ENCODE measurements at places on chromosomes 4 and X.

DNA sequence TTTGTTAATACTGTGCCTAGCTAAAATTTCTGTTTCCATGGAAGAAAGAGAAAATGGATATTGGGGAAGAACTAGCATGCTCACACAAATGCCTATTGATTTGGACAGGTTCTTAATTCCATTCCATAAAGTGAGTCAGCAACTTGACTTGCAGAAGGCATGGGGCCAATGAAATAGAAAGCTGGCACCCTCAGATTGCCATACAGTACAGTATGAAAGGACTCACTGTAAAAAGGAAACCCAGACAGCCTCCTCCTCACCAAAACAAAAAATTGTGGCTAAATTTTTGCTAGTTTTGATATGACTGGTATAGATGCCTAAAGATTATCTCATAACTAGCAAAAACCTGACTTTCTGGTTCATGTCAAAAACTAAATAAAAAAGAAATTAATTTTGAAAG, 11.2 kb upstream of the TAB3 start:
- no peak for DNase-seq

DNA sequence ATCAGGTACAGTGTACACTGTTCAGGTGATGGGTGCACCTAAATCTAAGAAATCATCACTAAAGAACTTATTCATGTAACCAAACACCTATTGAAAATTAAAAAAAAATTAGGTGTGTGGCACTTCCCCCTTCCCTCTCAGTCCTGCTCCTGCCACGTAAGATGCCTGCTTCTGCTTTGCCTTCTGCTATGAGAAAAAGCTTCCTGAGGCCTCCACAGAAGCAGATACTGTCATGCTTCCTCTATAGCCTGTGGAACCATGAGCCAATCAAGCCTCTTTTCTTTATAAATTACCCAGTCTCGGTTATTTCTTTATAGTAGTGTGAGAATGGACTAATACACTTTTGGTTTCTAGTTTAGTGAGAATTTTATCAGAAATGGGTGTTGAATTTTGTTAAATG, 459.8 kb upstream of the DIPK2B start:
- DNase-seq: no peak

GRCh38 chr4:5930876-5931275, 38.0 kb upstream of the CRMP1 start:
- DNase-seq: no peak

GRCh38 chrX:132406106-132406505, 82.7 kb downstream of the MBNL3 start:
- no peak for DNase-seq

- no peak for DNase-seq
Measured at GRCh38 chrX:70026112-70026850, 23.5 kb downstream of the AWAT2 start.

DNA sequence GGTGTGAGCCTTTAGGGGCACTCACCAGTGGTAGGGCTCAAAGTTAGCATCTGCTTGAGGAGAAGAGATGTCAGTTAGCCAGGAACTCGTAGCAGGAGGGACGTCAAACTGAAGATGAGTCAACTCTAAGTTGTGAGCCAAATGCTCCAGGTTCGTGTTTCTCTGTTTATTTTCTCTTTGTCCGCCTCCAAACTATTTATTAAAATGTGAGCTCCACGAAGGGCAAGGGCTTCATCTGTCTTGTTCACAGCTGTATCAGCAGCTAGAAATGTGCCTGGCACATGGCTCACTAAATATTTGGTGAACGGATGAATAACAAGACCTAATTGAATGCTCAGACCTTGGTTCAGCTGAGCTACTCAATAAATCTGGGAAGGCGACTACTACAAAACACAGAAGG, 248.9 kb downstream of the BCOR start:
- no peak for DNase-seq

GRCh38 chr4:190015538-190016368, 11.3 kb downstream of the FRG2 start:
- DNase-seq: no peak

DNA sequence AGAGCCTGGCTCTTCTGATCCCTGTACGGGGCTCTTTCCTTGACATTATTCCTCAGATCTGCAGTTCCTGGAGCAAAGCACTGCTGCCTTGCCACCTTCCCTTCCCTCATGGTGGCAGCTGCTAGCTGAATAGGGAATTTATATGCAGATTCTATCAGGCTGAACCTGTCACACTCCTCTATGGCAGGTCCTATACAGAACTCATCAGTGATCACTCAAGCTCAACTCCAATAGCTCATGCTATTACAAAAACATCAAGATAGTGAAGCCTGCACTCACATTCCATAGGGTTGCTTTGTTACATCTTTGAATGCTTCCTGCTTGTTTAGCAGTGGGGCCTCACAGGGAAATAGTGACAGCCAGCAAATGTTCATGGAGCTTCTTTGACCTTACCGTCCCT, 71.7 kb downstream of the SLC2A9 start:
- no peak for DNase-seq

DNA sequence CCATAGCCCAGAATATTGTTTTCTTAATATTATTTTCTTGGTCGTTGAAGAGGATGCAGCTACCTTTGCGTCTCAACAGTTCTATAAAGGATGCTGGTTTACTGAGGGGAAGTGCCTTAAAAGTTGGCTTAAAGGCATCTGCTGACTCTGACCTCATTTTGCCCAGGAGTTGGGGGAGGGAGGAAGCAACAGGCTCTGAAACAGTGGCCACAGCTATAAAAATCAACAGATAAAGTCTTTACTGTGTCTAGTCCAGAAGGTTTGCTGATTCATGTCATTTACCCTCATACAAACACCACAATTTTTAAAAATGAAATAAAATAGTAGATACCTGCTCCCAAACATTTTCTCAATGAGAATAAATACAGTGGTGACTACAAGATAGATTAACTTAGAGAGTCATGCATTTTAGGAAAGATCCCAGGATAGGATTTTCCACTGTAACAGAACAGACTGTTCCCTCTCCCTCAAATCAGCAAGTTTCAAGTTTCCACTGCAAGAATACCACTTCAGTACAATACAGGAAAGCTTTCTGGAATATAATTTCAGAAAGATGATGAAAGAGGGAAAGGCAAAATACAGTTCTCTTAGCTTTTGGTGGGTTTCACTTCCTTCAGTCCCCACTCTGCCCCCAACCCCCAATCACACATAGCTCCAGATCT, 1.9 kb downstream of the PHKA1 start:
- DNase-seq: no peak

DNA sequence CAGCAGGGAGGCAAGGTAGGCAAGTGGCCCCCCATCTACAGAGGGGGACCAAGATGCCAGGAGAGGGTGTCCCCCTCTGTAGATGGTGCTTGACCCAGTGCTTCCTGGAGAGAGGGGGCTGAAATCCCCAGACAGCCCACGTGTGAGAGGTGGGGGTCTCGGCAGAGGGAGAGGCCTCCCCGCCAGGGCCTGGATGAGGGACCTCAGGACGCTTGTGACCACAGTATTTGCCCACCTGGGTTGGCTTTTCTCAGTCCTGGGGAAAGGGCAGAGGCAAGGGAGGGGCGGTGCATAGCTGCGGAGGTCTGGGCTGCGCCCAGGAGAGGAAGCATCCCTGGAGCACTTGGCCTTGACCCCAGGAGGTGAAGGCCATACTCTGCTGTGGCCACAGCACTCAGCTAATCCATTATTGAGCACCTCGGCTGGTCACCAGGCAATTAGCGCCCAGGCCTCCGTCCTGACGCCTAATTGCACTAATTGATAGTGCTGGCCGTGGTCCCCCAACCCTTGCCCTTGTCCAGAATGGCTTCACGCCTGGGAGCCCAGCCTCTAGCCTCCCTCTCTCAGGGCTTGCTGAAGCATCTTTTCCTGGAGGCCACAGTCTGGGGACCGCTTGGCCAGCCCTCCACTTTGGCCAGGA, 30.7 kb downstream of the HMX1 start:
- DNase-seq: no peak

- DNase-seq: no peak
Measured at GRCh38 chr4:3190549-3190948, 58.4 kb upstream of the MSANTD1 start.

GRCh38 chrX:120795301-120795700, 80.4 kb downstream of the CT47B1 start:
- DNase-seq: no peak
